ENCODE measurements at places on chromosomes 3 and 15. TPM values are rescaled to one million over a fixed set of nuclear protein-coding genes. Genes with fewer than 3 reads are reported as not detected.

The UQCC5 gene
- total RNA-seq = 1.1 TPM

The LXN gene
- 93.6 TPM for total RNA-seq

The GOLGA6D gene
- not detected for total RNA-seq

The EBLN2 gene
- 6.4 TPM for total RNA-seq

The CORO2B gene
- total RNA-seq = 9.7 TPM

The EIF2B5 gene
- total RNA-seq = 32.5 TPM

The SOX14 gene
- not detected for total RNA-seq

The SLCO2A1 gene
- total RNA-seq = under 0.01 TPM

The GOLGA6L10 gene
- under 0.01 TPM for total RNA-seq

DNA sequence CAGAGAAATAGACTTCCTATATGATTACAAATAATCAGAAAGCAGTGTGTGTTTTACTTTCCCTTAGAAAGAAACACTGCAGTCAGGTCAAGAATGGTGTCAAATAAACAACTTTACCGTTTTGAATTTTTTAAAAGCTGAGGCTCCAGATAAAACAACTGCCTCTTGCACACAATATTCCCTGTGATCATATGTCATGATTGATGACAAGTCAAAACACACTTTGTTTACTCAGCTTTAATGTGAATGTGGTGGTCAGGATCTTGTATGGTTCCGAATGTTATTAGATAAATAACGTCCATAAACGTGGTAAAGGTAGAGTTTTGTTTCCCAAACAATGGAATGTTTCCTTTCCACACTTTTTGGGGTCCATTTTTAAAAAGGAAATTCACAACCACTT lies 428.4 kb upstream of the MDFIC2 start:
- no peaks in the 10 kb centered on the region for H3K36me3 ChIP-seq
- no peak for DNase-seq
- peaks cover 1% of the 10 kb centered on the region for H3K4me1 ChIP-seq
- no peak overlapping the region for H3K27ac ChIP-seq

- no peaks in the 10 kb centered on the region for H3K4me1 ChIP-seq
- no peak overlapping the region for H3K27ac ChIP-seq
- no peak overlapping the region for H3K4me3 ChIP-seq
- no peaks in the 10 kb centered on the region for H3K36me3 ChIP-seq
- H3K27me3 ChIP-seq = no peaks in the 10 kb centered on the region
- DNase-seq = peak; percentile 67
Measured at GRCh38 chr15:55168350-55168974, 28.3 kb downstream of the RSL24D1 start.

GRCh38 chr15:52445553-52445952 lies 83.1 kb downstream of the MYO5A start:
- no peak overlapping the region for H3K27ac ChIP-seq
- H3K36me3 ChIP-seq = no peaks in the 10 kb centered on the region
- no peaks in the 10 kb centered on the region for H3K27me3 ChIP-seq
- no peak for DNase-seq

DNA sequence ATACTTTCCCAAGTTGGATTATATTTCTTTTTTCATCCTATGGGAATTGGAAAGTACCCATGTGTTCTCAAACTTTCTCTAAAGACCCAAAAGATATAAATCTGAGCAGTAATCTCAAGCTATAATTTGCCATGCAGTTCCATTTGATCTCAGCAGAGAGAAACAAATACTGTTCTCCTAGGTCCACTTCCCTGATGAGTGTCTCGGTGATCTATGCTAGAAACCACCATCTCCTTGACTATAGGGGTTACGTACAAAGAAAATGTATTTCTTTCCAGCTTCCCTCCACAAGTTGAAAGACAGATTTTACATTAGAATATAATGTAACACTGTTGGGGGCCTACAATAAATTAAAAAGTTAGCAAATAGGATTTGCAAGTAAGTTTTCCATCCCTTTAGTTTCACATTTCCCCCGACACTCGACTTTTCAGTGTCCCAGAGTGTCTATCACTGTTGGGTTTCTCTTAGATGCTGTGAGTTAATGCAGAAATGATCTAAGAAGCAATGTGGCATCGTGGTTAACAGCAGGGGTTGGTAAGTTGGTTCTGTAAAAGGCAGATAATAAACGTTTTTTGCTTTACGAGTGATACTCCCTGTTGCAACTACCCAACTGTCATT lies 465.1 kb upstream of the CFAP20DC start:
- no peak overlapping the region for H3K27ac ChIP-seq
- H3K4me1 ChIP-seq = no peaks in the 10 kb centered on the region
- no peaks in the 10 kb centered on the region for H3K36me3 ChIP-seq
- no peak for DNase-seq
- no peak overlapping the region for H3K4me3 ChIP-seq
- no peaks in the 10 kb centered on the region for H3K27me3 ChIP-seq

DNA sequence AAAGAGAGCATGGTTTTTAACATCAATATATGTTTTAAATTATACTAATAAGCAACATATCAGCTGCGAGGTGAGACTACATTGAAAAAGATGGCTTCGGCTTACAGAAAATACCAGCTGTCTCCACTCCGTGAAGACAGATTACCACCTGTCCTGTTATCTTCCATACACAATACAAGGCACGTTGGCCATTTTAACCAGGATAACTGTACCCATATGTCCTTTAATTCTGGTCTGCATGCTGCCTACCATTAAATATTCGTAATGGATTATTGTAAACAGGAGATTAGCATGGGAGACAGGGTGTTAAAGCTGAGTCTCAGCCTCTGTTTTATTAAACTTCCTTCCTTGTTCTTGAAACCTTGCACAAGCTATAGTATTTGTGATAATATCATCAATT lies 855.5 kb downstream of the ROBO1 start:
- no peaks in the 10 kb centered on the region for H3K27me3 ChIP-seq
- H3K4me1 ChIP-seq = peaks cover 2% of the 10 kb centered on the region
- H3K4me3 ChIP-seq = no peak overlapping the region
- DNase-seq = no peak
- no peak overlapping the region for H3K27ac ChIP-seq

DNA sequence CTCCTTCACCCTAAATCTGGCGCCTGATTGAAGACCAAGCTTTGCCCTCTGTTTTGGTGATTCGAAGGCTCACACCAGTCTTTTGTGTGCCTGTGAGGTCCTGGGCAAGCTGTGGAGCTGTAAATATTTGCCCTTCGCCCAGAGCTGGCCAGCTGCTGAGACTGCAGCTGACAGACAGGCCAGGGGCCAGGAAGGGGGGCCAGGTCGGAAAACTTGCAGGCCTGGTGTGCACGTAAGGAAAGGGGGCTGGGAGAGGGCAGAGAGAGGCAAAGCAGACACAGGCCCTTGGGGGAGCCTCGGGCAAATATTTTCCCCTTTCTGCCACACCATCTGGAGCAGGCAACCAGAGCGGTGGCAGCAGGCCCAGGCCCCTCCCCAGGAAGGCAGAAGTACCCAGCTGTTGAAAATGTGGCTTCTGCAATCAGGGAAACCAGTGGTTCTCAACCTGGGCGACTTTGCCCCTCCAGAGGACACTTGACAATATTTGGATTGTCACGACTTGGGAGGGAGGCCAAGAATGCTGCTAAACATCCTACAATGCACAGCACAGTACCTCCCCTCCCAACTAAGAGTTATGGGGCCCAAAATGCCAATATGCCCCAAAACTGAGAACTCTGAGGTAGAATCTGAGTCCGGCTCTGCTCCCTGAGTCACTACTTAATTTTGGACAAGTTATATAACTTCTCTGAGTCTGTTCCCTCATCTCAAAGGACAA lies 2.5 kb downstream of the PDZRN3 start:
- peak overlapping the region; percentile 71 for H3K4me3 ChIP-seq
- DNase-seq = peak; percentile 47
- H3K27ac ChIP-seq = peak overlapping the region; percentile 60
- peaks cover 2% of the 10 kb centered on the region for H3K36me3 ChIP-seq
- H3K4me1 ChIP-seq = peaks cover 6% of the 10 kb centered on the region

DNA sequence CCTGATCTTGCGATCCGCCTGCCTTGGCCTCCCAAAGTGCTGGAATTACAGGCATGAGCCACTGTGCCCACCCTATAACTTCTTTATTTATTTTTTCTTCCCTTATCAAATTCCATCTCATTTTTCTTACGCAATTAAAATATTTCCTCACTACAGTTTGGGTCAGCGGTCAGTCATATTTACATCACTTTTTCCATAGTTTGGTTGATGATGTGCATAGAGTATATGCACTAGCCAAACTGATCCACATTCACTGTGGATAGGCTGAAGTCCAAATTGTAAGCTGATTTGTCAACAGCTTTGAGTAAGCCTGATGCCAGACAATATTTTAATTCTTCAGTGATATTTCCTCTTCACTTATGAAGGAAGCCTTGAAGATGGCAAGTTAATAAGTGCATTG lies 256.3 kb downstream of the TIGIT start:
- no peak overlapping the region for H3K27ac ChIP-seq
- no peak overlapping the region for H3K4me3 ChIP-seq
- no peaks in the 10 kb centered on the region for H3K36me3 ChIP-seq
- DNase-seq = peak; percentile 89
- H3K4me1 ChIP-seq = peaks cover 7% of the 10 kb centered on the region

DNA sequence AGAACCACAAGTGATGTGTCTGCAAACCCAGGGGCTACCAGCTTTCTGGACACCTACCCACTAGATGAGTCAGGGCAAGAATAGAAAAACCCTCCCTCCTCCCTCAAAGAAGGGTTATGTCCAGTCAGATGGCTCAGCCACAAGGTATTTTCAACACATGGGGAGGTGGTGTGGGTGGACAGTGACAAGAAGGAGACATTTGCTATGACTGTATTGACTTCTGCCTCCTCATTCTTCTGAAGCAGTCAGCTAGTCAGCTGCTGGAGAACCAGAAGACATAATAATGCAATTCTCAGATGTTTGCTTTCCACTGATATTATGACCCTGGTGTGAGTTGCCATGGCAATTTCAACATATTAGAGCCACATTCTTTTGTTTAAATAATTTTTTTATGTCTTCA lies 66.7 kb upstream of the GOLGA8B start:
- H3K4me3 ChIP-seq = no peak overlapping the region
- H3K36me3 ChIP-seq = no peaks in the 10 kb centered on the region
- DNase-seq = peak; percentile 91
- H3K27ac ChIP-seq = no peak overlapping the region
- peaks cover 2% of the 10 kb centered on the region for H3K4me1 ChIP-seq
- H3K27me3 ChIP-seq = no peaks in the 10 kb centered on the region

DNA sequence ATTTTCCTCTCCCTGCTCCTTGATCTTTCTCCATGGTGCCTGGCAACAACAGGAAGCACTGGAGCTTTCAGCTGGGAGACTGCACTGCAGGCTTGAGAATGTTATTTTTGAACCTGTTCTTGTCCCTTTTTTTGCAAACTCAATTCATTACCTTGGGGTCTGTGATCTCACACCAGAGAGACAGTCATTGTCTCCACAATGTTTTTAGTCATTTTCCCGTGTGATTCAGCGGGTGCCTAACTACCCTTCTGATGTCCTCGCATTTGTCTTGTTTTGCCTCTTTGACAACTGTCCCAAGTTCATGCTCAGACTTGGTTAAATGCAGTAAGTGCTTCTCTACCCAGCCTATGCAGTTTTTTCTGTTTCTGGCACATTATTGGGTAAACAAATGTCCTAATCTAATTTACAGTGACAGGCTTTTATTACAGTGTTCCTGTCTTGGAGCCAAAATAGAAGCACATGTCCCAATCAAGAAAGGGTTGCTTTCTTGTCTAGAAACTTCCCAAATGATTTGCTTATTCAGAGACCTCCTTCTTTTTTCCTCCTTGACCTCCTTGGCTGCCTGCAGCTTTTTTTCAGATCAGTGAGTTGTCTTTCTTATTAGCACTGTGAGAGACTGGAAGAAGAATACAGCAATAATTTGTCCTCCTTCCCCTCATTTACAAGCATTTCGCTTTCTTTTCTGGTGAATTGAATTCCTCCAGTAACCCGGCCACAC lies 162.4 kb downstream of the NSUN3 start:
- H3K27ac ChIP-seq = no peak overlapping the region
- no peak overlapping the region for H3K4me3 ChIP-seq
- no peaks in the 10 kb centered on the region for H3K27me3 ChIP-seq
- no peaks in the 10 kb centered on the region for H3K4me1 ChIP-seq

- peaks cover 8% of the 10 kb centered on the region for H3K27me3 ChIP-seq
- peak; percentile 66 for DNase-seq
- H3K36me3 ChIP-seq = no peaks in the 10 kb centered on the region
- peaks cover 5% of the 10 kb centered on the region for H3K4me1 ChIP-seq
- H3K27ac ChIP-seq = no peak overlapping the region
Measured at GRCh38 chr15:34708422-34708821, 46.4 kb downstream of the GJD2 start.

- H3K4me1 ChIP-seq = peaks cover 1% of the 10 kb centered on the region
- H3K27me3 ChIP-seq = no peaks in the 10 kb centered on the region
- no peaks in the 10 kb centered on the region for H3K36me3 ChIP-seq
- H3K27ac ChIP-seq = no peak overlapping the region
Measured at GRCh38 chr15:81492331-81492968, 118.4 kb upstream of the TMC3 start.
